ENCODE measurements at places on chromosomes 13 and 19.
A peak's percentile ranks its signal among the peaks of the same experiment; 100 is the strongest.

- no peak for DNase-seq
Observed at GRCh38 chr19:14430712-14431111, 2.4 kb upstream of the PKN1 start.

DNA sequence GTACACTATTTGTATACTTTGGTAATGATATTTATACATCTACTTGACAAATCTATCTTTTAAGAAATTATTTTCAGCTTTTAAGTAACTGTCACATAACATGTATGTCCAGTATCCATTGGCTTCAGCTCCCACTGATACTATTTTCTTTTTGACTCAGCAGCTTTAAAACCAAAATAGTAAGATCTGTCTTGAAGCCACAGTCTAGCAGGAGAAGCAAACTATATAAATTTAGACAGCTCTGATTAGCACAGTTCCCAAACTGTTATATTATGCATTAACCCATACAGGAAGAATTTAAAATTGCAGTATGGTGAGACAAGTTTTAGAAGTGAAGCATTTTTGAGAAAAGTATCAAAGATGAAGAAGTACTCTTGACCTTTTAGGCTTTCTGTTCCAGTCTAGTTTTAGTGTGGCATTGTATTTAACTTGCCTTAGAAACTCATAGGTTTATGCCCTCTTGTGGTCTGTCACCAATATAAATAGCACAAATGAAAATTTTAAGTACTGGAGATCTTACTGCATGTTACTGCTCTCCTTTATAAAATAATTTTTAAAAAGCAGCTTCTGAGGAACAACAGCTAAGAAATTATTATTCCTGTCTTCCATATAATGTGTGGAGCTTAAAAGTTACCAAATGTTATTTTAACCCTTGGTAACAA is 24.7 kb downstream of the URI1 start:
- DNase-seq: no peak

DNA sequence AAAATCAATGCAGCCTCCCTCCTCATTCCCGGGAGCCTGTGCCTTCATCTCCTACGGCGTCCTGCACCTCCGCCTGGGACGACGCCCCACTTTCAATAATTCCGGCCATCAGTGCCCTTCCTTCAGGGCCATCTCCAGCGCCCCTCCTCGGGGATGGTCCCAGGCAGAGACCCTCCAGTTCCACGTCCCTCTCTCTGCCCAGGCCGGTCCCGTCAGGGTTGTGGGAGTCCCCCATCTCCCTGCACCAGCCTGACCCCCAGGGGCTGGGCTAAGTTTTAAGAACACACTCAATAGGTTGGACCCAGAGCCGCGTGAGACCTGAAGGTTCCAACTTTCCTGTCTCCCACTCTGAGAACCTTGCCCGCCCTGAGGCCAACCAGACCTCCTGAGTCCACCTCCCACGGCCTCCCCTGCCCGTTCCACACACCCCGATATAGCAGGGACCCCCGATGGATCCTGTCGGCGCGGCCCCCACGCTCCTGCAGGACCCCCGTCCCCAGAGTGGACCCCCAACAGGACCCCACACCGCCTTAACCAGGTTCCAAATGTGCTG is 646 bp downstream of the TMEM161A start:
- no peak for DNase-seq

- DNase-seq: no peak
Observed at GRCh38 chr19:53037101-53038097, 7.1 kb upstream of the ERVV-2 start.

DNA sequence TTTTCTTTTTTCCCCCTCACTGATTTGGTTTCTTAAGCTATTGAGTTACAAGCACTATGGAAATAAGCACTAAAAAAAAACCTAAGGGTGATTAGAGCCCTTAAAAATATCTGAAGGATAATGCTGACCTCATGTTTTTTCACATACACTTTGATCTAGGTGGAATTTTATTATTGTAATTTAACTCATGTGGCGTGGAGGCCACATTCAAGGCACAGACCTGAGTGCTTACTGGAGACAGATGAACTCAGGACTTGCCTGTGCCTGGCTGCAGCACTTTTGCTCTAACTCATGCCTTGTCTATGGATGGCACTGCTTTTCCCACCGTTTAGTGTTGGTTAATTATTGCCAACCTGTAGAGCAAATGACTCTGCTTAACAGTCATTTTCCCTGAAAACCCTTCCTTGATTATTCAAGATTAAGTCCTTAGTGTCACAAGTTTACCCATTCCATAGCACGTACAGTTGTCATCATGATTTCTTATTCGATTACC is 541.4 kb downstream of the GPC6 start:
- no peak for DNase-seq

- DNase-seq: peak; percentile 72
Observed at GRCh38 chr19:11242864-11243797, 3.7 kb downstream of the ANGPTL8 start.

GRCh38 chr19:49056101-49056901 is 1.2 kb downstream of the CGB7 start:
- DNase-seq: peak; percentile 30

- no peak for DNase-seq
Observed at GRCh38 chr19:37537391-37537947, 30.7 kb downstream of the ZNF793 start.

- no peak for DNase-seq
Observed at GRCh38 chr13:83295686-83296085, 586.6 kb downstream of the SLITRK1 start.

DNA sequence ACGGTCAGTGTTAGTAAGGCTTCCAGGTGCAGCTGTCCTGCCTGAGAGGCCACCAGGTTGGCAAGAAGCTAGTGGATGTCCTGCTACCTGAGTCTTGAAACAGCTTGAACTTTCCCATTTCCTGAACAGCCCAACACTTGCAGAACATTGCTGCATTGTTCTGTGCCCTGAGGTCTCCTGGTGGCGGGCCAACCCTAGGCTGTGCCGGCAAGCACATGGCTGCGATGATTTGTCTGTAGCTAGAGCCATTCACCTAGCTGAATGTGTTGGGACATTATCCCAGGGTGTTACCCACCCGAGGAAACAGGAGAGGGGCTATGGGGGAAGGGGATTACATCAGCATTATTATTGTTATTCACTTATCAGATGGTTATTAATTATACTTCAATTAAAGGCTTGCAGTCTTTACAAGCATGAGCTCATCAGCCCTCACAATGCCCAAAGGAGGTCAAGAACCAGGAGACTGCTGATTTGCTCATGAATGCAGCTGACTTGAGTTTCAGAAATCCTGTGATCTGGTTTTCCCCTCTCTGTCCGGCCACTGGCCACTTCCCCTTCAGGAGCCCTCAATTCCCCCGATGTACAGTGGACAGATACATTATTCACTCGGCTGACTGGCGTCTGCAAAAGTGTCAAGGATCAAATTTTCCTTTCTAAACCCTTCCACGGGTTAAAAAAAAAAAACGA is 187.6 kb upstream of the TSC22D1 start:
- no peak for DNase-seq

Measured in CD4-positive, alpha-beta T cell treated with Interleukin-6 at 100 ng/mL for 8 hours (primary cell).